ENCODE measurements at places on chromosomes 6 and 20.

- no peak for DNase-seq
Observed at GRCh38 chr6:106145144-106145543, 59.0 kb downstream of the PRDM1 start.

- no peak for DNase-seq
Observed at GRCh38 chr6:150685860-150686259, 86.2 kb downstream of the PLEKHG1 start.

DNA sequence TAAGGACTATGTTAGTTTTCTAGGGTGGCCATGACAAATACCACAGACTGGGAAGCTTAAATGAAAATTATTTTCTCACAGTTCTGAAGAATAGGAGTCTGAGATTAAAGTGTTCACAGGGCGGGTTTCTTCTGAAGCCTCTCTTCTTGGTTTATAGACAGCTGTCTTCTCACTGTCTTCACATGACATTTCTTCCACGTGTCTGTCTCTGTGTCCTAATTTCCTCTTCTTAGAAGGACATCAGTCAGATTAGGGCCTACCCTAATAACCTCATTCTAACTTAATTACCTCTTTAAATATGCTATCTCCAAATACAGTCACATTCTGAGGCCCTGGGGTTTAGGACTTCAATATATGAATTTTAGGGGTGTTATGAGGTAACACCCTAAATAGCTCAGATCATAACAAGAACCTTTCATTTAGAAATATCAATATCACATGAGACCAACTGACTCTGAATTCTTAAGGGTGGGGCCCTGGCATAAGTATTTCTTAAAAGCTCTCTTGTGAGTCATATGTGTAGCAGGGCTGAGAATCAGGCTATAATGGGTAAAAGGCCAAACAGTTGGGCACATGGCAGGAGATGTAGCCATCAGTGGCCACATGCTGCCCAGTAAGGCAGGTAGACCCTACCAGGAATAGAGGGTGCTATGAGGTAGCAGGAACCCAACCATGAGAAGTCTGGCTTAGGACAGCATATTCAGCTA, 62.0 kb upstream of the TENT5A start:
- DNase-seq, result no peak

DNA sequence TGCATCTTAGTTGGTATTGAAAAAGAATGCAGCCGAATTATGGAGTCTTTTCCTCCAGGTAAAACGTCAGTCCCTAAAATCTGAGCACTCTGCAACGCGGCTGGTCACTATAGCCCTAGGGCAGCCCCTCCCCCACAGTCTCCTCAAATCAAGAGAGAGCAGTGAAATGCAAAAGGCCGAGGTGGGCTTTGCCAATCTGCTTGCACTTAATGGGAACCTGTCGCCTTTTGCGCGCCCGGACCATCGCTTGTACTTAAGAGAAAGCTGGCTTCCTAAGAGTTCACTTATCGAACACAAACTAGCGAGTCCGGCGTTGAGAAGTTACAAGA, 447 bp downstream of the MCM3 start:
- peak; percentile 11 for DNase-seq

GRCh38 chr20:24665741-24666191, 196.3 kb downstream of the SYNDIG1 start:
- no peak for DNase-seq

DNA sequence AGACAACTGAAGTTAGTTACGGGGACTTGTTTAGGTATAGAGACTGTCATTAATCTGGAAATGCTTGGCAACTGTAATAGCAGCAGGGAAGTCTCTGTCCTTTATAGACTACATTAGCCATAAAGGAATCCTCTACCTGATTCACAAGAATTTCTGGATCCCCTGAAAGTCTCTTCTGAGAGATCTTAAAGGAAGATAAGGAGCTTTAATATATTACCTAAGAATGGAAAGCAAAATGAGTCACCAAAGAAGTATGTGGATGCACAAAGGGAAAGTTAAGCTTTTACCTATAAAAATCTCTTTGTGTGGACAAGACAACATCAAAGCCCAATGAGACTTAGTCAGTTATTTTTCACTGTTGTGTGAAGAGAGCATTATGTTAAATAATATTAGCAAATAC, 92.2 kb upstream of the RSPO3 start:
- DNase-seq, result no peak

GRCh38 chr6:36053878-36054277, 26.3 kb downstream of the MAPK14 start:
- no peak for DNase-seq

Data from hepatic stellate cell (primary cell).